ENCODE measurements at places on chromosomes 12 and 14.
A peak's percentile ranks its signal among the peaks of the same experiment; 100 is the strongest.

DNA sequence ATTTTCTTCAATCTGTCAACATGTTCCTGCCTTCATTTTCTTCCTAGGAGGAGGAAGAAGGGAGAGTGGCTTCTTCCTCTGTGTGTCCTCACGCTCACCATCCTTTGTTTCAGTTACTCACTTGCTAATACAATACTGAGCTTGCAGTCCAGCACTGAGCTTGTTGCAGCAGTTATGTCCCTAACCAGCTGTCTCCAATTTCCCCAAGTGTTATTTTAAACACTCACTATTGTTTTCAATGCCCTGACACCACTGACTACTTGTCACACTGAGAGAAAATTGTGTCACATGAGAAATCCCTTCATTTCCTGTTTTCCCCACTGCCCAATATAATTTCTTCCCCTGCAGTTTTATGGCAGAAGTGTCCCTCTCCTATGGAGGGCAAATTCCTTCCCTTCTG is 53.4 kb downstream of the HSD17B6 start:
- no peak for DNase-seq

DNA sequence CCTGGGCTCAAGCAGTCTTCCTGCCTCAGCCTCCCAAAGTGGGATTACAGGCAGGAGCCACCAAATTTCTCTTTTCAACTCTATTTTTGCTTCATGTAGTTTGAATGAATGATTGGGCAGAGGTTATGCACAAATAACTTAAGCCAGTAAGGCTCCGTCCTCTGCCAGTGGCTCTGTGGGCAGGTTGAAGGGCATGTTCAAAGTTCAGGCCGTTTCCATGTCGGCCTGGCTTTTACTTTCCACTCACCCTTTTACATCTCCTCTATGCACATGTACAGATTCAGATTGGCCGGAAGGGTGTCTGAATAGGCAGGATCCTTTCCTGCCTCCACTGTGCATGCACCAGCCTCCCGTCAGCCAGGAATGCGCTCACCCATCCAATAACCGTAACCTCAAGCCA is 132.3 kb downstream of the EML1 start:
- no peak for DNase-seq

DNA sequence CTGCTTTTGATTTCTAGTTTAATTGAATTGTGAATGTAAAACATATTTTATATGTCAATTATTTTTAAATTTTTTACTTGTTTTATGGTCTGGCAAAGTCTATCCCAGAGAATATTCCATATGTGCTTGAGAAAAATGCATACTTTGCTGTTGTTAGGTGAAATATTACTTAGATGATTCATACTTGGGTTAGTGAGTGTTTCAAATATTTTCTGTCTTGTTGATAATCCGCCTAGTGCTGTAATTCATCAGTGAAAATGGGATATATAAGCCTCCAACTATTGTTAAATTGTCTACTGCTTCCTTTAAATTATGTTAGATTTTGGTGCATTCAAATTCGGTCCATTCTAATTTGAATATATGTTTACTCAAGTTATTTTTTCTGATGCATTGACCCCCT is 395.5 kb downstream of the LRFN5 start:
- no peak for DNase-seq

GRCh38 chr12:90543841-90544240 is 411.1 kb downstream of the CCER1 start:
- DNase-seq = no peak

- no peak for DNase-seq
Observed at GRCh38 chr12:118164798-118165486, 29.0 kb downstream of the PEBP1 start.

DNA sequence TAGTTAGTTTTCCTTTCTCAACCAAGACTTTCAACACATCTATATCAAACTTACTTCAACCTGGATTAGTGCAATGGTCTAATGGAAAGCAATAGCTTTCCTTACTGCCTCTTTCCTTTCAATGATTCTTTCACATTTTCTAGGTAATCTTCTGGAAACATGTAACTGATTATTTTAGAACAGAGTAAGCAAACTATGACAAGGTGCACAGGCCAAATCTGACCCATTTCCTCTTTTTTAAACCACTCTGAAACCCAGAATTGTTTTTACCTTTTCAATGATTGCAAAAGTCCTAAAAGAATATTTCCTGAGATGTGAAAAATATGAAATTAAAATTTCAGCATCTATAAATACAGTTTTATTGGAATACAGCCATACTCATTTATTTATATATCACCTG is 81.6 kb upstream of the TMTC2 start:
- DNase-seq = no peak

- DNase-seq = no peak
Observed at GRCh38 chr12:6067152-6067916, 57.1 kb downstream of the VWF start.

DNA sequence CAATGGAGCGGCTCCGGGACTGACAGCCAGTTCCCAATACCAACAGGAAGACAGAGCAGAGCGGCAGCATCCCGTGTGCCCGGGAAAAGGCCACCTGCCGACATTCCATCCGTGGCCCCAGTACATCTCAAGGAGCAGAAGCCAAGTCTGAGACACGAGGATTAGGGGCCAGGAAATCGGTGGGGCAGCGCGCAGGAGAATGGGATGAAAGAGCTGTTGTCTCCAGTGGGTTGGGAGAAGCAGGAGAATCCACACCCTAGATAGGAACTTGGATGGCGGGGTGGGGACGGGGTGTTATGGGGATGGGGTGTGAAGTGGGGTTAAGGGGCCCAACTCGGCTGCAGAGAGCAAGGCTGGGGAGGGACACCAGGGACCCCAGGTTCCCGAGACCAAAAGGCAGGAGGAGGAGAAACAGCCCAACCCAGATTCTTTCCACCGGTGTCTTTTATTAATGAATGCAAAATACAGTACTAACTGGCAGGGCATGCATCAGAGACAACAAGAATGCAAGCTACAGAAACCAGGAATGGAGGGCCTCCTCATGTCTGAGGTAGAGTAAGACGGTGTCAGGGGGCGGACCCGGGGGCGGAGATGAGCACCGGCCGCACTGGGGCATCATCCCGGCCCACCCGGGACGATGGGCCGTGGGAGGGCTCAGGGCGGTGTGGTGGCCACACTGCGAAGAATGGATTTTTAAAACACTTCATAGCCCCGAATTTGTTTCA is 50.3 kb downstream of the BEGAIN start:
- DNase-seq = no peak

GRCh38 chr12:77070382-77070781 is 5.0 kb upstream of the E2F7 start:
- no peak for DNase-seq

- DNase-seq = no peak
Observed at GRCh38 chr12:41220931-41221330, 32.8 kb downstream of the PDZRN4 start.

GRCh38 chr12:127172861-127173260 is 1094.1 kb upstream of the TMEM132C start:
- no peak for DNase-seq

GRCh38 chr12:112738531-112738930 is 53.0 kb upstream of the RPH3A start:
- DNase-seq = no peak

DNA sequence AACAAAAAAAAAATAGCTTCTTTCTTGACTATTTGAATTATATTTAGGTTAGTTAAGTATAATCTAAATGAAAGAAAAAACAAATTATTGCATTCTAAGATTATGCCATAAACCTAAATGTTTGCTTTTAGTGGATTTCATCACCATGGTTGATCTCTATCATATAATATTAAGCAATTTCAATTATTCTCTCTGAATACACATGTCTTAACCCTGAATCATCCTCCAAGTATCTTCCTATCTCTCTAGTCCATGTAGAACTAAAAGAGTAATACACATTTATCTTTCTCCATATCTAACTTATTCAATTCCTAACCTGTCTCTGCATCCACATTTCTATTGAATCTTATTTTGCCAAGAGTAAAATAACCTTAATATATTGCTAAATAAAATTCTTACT is 59.6 kb downstream of the PPFIA2 start:
- DNase-seq = no peak

DNA sequence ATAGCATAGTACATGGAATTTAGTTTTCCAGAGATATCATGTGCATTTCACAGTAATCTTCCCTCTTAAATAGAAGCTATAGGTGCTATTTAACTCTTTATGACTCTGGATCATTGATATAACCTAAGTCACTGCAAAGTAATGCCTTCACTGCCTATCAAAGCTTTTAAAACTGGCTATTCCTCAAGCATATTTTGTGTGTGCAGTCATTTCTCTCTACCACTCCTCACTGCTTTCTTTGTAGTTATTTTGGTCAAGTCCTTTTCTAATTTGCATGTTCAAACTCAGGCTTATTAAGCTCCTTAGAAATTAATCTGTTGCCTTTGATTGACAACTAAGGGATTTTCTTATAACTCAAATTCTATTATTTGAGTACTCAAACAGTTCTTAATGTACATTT is 79.4 kb upstream of the PLEKHG7 start:
- DNase-seq = no peak

GRCh38 chr14:24837280-24838046 is 203.5 kb upstream of the GZMB start:
- DNase-seq = no peak

DNA sequence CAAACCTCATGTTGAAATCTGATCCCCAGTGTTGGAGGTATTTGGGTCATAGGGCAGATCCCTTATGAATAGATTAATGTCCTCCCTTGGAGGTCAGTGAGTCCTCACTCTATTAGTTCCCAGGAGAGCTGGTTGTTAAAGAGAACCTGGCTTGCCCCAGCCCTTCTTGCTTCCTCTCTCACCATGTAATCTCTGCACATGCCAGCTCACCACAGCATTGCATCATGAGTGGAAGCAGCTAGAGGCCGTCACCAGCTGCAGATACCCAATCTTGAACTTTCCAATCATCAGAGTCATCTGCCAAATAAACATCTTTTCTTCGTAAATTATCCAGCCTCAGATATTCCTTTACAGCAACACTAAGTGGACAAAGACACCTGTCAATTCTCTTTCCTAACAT is 161.8 kb upstream of the IGF1 start:
- no peak for DNase-seq

DNA sequence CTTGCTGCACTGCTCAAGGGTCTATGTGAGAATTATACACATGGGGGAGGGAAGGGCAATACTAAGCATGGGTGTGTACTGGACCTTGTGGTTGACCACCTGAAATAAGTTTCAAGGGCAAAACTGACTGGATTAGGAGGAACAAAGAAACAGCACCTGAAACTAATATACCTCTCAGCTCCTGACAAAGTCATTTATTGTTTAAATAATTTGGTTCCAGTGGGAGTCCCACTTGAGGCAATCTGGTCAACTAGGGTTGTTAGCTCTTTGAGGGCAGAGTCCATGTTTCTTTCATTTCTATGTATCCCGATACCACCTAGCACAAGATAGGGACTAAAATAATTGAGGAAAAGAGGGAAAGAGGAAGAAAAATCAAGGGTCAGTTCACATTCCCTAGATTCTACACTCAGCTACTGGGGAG is 45.5 kb downstream of the STXBP6 start:
- no peak for DNase-seq

- DNase-seq = no peak
Observed at GRCh38 chr14:55430024-55430690, 10.3 kb downstream of the TBPL2 start.

DNA sequence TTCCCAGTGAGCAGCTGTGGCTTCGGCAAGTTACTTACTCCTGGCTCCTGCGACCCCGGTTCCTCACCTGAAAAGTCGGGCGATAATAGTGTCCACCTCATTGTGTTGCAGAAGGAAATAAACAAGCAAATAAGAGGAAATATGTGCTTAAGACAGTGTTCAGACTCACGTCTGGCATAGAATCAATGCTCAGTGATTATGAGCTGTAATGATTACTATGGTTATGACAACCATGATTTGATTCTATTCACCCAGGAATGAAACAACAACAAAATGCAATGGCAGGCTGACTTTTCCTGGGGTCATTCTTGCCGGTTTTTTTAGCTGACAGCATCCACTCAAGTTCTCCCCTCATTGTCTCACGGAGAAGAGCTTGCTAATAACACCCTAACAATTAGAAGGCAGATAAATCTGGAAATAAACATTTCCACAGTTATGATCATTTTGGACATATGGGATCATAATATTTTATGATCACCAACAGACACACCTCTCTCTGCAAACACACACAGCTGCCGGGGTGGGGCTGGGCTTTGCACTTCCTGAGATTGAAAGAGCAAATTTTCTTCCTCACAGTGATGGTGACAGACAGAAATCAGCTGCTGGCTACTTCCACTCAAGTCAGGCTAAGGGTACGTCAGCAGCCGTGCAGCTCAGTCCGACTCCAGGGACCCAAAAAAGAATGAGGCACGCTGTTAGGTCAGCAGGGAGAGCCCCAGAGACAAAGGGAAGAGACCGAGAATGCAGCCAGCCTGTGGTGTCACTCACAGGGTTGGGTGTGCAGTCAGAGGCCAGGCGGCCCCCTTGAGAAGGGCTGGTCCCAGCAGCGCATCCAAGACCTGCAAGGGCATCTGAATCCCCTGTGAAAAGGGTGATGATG is 158.0 kb downstream of the RIMBP2 start:
- no peak for DNase-seq

DNA sequence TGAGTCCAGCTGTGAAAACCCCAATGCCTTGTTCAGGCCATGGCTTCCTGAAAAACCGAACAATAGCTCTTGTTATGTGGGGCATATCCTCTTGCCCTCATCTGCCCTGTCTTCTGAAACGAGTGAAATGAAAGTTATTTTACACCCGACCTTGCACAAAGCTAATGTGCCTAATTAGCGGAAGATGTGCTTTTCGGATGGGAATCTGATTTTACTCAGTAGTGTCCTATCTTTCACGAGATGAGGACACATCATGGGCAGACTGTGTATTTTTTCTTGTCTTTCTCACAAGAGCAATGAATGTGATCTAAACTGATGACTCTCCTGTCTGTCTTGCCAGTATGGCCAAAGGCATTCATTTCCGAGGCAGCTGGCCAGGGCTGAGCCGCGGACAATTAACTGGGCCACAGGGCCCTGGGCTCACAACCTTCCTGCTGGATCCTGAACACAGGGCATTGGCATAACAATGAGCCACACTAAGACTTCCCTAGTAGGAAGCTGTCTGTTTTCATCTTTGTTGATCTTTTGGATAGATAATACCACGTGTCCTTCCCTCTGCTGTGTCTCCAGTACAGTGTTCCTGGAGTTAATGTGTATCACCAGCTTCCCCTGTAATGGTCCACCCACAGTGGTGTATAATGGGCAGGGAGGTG is 86.0 kb upstream of the HIF1A start:
- no peak for DNase-seq

DNA sequence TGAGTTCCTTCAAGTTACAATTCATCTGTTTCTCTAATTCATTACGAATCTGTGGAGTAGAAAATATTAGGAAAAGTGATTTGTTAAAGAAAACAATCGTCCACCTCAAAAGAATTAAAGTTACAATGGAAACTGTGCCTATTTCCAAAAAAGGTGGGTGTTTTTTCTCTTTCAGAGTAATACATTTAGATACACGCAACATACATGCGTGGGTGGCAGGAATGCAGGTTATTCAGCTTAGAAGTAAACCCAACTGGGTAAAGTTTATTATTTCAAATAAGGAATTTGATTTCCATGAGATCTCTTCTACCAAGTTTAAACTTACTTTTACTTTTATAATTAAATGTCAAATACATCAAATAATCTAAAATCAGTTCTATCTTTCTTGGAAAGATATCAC is 52.2 kb downstream of the SSH1 start:
- no peak for DNase-seq

- no peak for DNase-seq
Observed at GRCh38 chr12:132807295-132808092, 21.2 kb downstream of the GOLGA3 start.

- peak; percentile 19 for DNase-seq
Observed at GRCh38 chr12:89880690-89881350, 172.2 kb upstream of the ATP2B1 start.

- DNase-seq = peak; percentile 86
Observed at GRCh38 chr14:23034498-23035302, at the start of gene PSMB5. PSMB5 (minus strand) TSS chr14:23034900; CDS start chr14:23034881, 19 bp downstream.

- no peak for DNase-seq
Observed at GRCh38 chr12:109170324-109170723, 53.9 kb downstream of the ACACB start.

All from GM12891 (cell line).